ENCODE measurements at places on chromosomes 13 and 19. TPM values are rescaled to one million over a fixed set of nuclear protein-coding genes. Genes with fewer than 3 reads are reported as not detected.

GRCh38 chr19:10270616-10271394 is at the start of gene ICAM1:
TSS of gene ICAM1 (plus strand) at chr19:10271120. CDS start at chr19:10271160, 40 bp downstream.
- H3K27ac ChIP-seq: no peak within 1 kb of the TSS
- no peaks in the 10 kb centered on the region for H3K36me3 ChIP-seq
- no peaks in the 10 kb centered on the region for H3K4me1 ChIP-seq
- H3K27me3 ChIP-seq: no peaks in the 10 kb centered on the region

DNA sequence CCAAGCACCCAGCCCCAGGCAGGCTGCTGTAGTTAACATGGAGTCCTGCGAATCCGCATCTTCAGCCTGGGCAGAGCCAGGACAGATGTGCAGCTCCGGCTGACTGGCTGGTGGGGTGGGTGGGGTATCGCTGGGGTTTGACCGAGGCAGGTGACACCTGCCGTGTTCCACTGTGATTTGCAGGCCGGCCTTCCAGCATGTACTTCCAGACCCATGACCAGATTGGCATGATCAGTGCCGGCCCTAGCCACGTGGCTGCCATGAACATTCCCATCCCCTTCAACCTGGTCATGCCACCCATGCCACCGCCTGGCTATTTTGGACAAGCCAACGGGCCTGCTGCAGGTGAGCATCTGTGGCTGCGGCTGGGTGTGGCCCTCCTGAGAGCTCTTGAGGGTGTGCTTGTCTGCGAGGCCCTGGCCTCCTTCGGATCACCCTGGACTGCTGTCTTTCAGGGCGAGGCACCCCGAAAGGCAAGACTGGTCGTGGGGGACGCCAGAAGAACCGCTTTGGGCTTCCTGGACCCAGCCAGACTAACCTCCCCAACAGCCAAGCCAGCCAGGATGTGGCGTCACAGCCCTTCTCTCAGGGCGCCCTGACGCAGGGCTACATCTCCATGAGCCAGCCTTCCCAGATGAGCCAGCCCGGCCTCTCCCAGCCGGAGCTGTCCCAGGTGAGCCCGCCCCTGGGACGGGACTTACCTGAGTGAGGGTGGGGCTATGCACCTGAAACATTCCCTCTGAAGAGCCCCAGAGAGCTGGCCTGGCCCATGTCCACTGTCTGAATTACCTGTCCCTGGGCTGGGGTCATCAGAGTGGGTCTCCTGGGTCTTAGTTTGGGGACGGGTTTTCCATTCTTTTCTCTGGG is 30.6 kb downstream of the CERS1 start:
- DNase-seq: no peak
- no peaks in the 10 kb centered on the region for H3K4me1 ChIP-seq
- H3K36me3 ChIP-seq: peaks cover 75% of the 10 kb centered on the region
- H3K4me3 ChIP-seq: no peak overlapping the region
- H3K27ac ChIP-seq: no peak overlapping the region

The SSC5D gene
- total RNA-seq: 3.1 TPM

The EBPL gene
- total RNA-seq: 56.6 TPM

GRCh38 chr13:20387441-20387971 is 138.2 kb downstream of the CRYL1 start:
- H3K4me3 ChIP-seq: no peak overlapping the region
- DNase-seq: no peak
- H3K36me3 ChIP-seq: no peaks in the 10 kb centered on the region
- peaks cover 7% of the 10 kb centered on the region for H3K27me3 ChIP-seq
- no peak overlapping the region for H3K27ac ChIP-seq
- H3K4me1 ChIP-seq: no peaks in the 10 kb centered on the region

The NLRP4 gene
- total RNA-seq: not detected

- no peak overlapping the region for H3K4me3 ChIP-seq
- H3K27me3 ChIP-seq: no peaks in the 10 kb centered on the region
- H3K27ac ChIP-seq: no peak overlapping the region
- DNase-seq: no peak
Measured at GRCh38 chr13:20945952-20946383, 43.4 kb upstream of the XPO4 start.

DNA sequence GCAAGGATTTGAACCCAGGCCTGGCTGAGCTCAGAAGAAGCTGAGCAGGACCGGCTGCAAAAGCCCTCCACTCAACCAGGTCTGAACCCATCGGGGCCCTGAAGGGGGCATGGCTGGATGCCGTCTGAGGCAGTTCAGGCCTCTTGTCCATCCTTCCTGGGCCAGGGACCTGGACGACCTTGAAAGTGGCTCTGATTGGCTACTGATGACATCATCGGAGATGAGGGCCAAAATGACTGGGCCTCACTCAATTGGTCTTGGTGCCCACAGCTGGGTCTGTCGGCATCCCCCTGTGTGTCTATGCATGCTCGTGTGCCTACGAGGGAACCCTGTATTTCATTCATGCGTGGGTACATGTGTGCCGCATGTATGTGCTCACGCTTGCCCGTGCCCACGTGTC is 71.8 kb downstream of the PTPRS start:
- no peak overlapping the region for H3K27ac ChIP-seq
- DNase-seq: no peak
- no peaks in the 10 kb centered on the region for H3K36me3 ChIP-seq
- H3K4me1 ChIP-seq: no peaks in the 10 kb centered on the region

GRCh38 chr19:53812335-53812734 is 11.8 kb downstream of the NLRP12 start:
- H3K27ac ChIP-seq: no peak overlapping the region
- H3K36me3 ChIP-seq: no peaks in the 10 kb centered on the region
- no peak overlapping the region for H3K4me3 ChIP-seq
- no peak for DNase-seq

DNA sequence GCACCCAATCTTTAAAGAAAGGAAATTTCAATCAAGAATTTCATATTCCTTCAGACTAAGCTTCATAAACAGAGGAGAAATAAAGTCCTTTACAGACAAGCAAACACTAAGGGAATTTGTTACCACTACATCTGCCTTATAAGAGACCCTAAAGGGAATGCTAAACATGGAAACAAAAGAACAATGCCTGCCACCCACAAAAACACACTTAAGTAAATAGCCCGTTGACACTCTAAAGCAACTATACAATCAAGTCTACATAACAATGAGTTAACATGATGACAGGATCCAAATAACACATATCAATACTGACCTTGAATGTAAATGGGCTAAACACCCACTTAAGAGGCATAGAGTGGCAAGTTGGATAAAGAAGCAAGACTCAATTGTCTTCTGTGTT is 1056.9 kb upstream of the ATXN8OS start:
- no peak overlapping the region for H3K27ac ChIP-seq
- no peak overlapping the region for H3K4me3 ChIP-seq
- DNase-seq: no peak

- no peak overlapping the region for H3K4me3 ChIP-seq
- DNase-seq: no peak
- no peaks in the 10 kb centered on the region for H3K27me3 ChIP-seq
Measured at GRCh38 chr13:113551081-113552000, 33.2 kb upstream of the TFDP1 start.

The NLRP11 gene
- 4.9 TPM for total RNA-seq

The ZNF136 gene
- 20.6 TPM for total RNA-seq

DNA sequence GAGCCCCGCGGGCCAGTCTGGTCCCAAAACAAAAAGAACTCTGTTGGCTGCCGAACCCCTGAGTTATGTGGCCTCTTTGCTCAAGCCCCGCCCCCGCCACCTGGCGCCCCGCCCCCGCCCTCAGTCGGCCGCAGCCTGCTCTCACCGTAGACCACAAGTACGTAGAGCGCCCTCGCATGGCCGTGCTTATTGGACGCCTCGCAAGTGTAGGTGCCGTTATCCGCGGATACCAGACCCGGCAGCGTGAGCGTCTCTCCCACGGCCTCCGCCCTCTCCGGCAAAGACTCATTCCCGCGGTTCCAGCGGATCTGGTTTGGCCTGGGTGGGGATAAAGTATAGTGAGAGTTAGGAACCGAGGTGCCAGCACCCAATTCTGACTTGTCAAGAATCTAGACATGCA is 5.5 kb upstream of the ZNF428 start:
- no peak overlapping the region for H3K4me3 ChIP-seq
- no peaks in the 10 kb centered on the region for H3K4me1 ChIP-seq
- DNase-seq: no peak
- no peaks in the 10 kb centered on the region for H3K27me3 ChIP-seq
- H3K27ac ChIP-seq: no peak overlapping the region

The IGFL1 gene
- total RNA-seq: not detected

The PPM1N gene
- 1.4 TPM for total RNA-seq

- no peaks in the 10 kb centered on the region for H3K36me3 ChIP-seq
- H3K4me1 ChIP-seq: no peaks in the 10 kb centered on the region
- H3K27me3 ChIP-seq: no peaks in the 10 kb centered on the region
- H3K27ac ChIP-seq: no peak overlapping the region
- no peak for DNase-seq
- H3K4me3 ChIP-seq: no peak overlapping the region
Measured at GRCh38 chr19:2625434-2625833, 77.1 kb downstream of the GNG7 start.

The CCDC194 gene
- not detected for total RNA-seq

The LGALS14 gene
- not detected for total RNA-seq

- H3K4me1 ChIP-seq: no peaks in the 10 kb centered on the region
- DNase-seq: peak; percentile 73
- H3K27me3 ChIP-seq: no peaks in the 10 kb centered on the region
Measured at GRCh38 chr19:49073514-49074378, 1.2 kb upstream of the KCNA7 start.

- H3K27me3 ChIP-seq: no peaks in the 10 kb centered on the region
- DNase-seq: no peak
Measured at GRCh38 chr19:7483720-7484201, 5.1 kb downstream of the PEX11G start.

The RTBDN gene
- total RNA-seq: 0.45 TPM

The LILRA1 gene
- not detected for total RNA-seq

DNA sequence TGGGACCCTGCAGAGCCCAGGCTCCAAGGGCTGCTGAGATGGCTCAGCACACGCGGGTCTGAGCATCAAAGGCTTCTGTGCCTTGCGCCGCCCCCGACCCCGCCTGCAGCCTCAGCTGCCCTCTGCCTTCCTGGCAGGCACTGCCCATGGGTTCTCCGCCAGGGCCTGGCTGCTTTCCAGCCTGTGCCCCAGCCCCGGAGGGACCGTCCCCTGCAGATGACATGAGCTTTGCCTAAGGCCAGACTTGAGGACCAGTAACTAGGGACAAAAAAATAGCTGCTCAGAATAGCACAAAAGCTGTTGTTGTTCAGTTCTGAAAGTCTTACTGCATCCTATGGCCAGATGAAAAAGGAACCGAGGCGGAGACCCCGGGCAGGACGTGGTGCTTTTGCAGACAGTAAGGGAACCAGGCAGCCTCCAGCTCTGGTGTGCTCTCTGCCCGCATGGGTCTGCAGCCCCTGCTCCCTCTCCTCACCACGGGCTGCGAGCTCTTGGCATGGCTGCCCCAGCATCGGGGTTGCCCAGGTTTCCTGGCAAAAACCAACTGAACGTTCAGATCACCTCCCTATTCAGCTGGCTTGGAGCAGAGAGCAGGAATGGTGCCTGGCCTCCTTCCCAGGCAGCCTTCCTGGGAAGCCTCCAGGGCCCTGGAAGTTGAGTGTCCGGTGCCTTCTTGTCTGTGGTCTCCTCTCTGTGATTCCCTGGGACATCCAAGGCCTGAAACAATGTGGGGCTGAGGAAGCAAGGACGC is 12.5 kb upstream of the CFAP97D2 start:
- no peak for DNase-seq
- H3K4me1 ChIP-seq: no peaks in the 10 kb centered on the region
- no peaks in the 10 kb centered on the region for H3K27me3 ChIP-seq
- H3K27ac ChIP-seq: no peak overlapping the region

DNA sequence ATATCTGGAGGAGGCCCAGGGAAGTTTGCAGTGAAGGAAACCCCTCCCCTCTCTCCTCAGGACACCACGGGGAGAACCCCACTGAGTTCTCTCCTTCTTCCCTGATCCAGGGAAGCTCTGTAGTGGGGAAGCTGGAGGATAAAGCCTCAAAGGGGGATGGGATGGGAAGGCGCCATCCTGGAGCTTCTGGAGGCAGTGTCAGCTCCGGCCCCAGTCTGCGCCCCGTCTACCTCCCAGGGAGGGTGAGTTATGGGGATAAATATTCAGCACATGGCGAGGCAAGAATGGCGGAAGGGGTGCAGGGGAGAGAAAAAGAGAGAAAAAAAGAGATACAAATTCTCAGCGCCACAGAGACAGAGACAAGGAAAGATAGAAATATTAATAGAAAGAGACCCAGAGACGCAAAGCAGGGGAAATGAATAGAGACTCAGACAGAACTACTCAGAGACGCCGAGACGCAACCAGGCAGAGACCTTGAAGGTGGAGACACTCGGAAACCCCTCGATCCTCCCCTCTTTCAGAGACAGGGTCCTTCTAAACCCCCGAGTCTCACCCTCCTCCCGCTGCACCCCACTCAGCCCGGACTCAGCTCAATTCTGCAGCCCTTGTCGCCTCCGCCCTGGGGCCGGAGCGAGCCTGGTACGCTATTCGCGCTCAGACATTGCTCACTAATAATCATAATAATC is 23.6 kb downstream of the OLFM2 start:
- no peak for DNase-seq
- H3K36me3 ChIP-seq: no peaks in the 10 kb centered on the region
- H3K27ac ChIP-seq: no peak overlapping the region

The PODNL1 gene
- not detected for total RNA-seq

DNA sequence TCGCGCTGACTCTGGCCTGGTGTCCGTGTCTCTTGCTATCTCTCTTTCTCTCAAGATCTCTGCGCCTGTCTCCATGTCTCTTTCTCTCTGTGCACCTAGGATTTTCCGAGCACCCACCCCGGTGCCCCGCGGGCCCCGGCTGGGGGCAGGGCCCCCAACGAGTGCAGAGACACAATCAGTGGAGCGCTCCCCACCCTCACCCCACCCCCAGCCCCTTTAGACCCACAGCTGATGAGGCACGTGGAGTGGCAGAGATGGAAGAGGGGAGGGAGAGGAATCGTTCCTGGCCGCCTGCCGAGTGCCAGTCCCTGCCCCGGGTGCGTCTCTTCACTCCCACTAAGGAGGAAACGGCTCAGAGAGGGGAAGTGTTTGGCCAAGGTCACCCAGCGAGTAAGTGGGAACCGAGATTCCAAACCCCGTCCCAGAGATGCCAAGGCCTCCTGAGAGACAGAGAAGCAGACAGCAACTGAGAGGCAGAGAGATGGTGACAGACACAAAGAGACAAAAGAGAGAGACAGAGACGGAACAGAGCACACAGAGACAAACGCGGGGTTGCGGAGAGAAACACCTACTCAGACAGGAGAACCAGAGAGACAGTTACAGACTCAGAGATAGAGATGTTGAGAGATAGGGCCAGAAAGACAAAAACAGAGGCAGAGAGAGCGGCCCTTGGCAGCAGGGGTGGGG is 626 bp upstream of the BCL3 start:
- peaks cover 17% of the 10 kb centered on the region for H3K4me1 ChIP-seq
- no peaks in the 10 kb centered on the region for H3K27me3 ChIP-seq

- H3K27me3 ChIP-seq: no peaks in the 10 kb centered on the region
- H3K27ac ChIP-seq: peak overlapping the region; percentile 29
- H3K4me3 ChIP-seq: no peak overlapping the region
- DNase-seq: peak; percentile 89
- H3K36me3 ChIP-seq: no peaks in the 10 kb centered on the region
Measured at GRCh38 chr13:36758345-36758744, 60.7 kb upstream of the RFXAP start.

The CLDND2 gene
- total RNA-seq: not detected

All from SJCRH30 (cell line).